ENCODE measurements at places on chromosomes 3 and 15.

DNA sequence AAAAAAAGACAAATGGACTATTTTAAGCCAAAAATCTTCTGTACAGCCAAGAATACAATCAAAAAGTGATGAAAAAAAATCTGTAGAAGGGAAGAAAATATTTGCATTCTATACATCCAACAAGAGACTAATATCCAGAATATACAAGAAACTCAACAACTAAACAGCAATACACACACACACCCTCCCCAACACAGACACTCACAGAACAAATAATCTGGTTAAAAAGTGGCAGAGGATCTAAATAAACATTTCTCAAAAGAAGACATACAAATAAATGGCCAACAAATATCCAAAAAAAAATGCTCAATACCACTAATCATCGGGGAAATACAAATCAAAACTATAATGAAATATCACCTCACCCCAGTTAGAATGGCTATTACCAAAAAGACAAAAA, 209.0 kb upstream of the ZNF385D start:
- ATAC-seq, result no peak

DNA sequence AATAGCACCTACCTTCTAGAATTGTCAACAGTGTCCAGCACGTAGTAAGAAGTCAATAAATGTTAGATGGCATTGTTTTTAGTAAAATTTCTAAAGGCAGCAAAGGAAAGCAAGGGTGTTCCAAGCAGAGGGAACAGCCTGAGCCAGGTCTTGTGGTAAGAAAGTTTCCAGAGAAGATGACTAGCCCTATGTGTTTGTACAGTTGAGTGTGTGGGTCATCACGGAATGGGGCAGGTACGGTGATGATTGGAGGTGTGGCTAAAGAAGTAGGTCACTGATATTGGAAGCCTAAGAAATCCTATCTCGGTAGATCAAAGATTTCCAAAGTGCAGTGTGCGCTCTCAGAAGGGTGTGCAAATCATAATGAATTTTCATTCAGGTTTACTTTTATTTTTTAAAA, 94.2 kb upstream of the BCL6 start:
- ATAC-seq, result no peak

DNA sequence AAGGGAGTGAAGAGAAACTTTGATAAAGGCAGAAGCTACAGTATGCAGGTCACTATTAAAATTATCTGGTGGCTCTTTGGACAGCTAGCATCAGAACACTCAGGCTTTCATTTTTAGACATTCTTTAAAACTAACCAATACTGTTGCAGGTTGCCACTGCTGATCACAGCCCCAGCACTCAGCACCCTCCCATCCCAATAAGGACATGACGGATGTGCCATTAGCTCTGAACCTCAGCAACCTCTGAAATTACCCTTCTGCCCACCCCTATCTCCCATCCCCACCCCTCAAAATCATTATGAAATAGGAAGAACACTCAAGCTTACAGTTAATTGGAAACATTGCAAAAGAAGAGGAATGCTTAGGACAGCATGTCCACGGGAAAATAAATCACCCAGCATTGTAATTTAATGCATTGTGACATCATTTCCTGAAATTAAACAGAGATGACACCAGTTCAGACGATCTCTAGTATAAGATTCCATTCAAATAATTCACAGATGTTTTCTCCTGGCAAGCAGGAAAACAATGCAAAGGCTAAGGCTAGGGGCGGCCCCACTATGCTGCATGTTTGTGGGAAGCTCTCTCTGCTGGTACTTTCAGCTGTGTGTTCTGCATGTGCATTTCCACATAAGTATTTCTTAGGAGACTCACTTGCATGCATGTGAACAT, 71.6 kb downstream of the MEIS2 start:
- peak; percentile 86 for ATAC-seq

- no peak for ATAC-seq
Measured at GRCh38 chr3:109072194-109072593, 45.7 kb downstream of the MORC1 start.

- no peak for ATAC-seq
Measured at GRCh38 chr3:33044676-33045075, 52.3 kb downstream of the GLB1 start.

GRCh38 chr3:55147406-55147805, 219.5 kb upstream of the LRTM1 start:
- ATAC-seq, result no peak

- no peak for ATAC-seq
Measured at GRCh38 chr3:59578129-59578528, 528.3 kb upstream of the CFAP20DC start.

Data from motor neuron (in vitro differentiated cells).